ENCODE measurements at places on chromosomes 16 and 17.

DNA sequence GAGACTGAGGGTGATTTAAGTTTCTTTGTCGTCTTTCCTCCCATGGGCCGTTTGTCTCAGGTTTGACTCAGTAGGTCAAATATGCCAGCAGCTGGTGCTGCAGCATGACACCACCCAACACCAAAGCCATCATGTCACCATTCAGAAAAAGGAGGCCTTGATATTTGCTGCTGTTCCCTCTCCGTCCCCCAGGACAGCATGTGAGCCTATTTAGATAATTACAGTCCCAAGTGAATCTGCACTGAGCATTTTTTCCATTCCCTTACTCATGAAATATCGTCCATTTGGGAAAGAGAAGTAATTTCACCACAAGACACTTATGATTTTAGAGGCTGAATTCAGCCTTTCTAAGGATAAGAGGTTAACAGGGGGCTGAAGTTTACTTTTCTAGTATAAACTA, 62.2 kb upstream of the ADORA2B start:
- peak; percentile 20 for DNase-seq

DNA sequence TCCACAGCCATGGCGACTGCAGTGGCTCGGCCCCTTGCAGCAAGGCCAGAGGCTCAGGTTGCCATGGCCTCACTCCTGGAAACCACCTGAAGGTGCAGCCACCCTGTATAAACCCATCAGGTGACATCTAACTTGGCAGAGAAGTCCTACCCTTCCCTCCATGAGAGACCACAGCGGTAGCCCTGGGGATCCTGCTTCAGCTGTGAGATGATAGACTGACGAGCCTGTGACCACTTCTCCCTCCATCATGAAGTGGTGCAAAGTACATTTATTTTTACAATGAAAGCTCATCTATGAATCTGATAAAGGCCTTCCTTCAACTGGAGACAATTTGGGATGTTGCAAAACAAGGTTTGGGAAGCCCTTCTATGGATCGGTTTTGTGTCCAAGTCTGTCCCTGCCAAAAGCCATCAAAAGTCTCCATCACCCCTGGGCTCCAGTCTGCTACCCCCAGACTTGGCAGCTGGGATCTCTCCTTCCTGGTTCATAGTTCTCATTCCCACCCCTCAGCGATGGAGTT, 1.8 kb downstream of the ZACN start:
- DNase-seq = no peak

DNA sequence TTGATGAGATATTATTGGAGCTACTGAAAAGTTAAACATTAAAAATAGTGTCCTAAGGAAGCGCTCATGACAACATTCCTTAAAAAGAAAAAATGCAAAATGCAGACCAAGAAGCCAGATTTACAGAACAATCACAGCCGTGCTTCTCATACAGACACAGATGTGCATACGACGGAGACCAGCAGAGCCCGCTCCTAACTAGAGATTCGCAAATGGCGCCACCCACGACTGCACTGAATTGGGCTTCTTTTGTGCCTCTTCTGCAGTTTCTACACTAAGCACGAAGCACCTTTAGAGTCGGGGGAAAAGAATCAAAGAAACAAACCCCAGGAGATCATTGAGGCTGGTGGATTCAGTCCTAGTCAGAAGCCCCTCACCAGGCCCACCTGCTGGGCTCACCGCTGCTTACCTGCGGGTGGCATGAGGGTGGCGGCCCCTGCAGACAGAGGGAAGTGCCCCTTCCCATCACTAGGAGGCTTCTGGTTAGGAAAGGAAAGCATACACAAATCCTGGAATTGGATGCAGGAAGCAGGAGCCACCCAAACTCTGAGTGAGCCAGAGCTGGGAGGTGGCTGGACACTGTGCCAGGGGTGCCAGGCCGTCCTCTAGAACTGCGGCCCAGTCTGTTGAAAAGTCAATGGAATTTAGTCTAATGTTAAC, 64.9 kb upstream of the CHMP6 start:
- no peak for DNase-seq

GRCh38 chr17:12982224-12982623, 35.6 kb downstream of the ELAC2 start:
- DNase-seq = no peak

GRCh38 chr17:73437826-73438225, 126.0 kb upstream of the CDC42EP4 start:
- DNase-seq = no peak

DNA sequence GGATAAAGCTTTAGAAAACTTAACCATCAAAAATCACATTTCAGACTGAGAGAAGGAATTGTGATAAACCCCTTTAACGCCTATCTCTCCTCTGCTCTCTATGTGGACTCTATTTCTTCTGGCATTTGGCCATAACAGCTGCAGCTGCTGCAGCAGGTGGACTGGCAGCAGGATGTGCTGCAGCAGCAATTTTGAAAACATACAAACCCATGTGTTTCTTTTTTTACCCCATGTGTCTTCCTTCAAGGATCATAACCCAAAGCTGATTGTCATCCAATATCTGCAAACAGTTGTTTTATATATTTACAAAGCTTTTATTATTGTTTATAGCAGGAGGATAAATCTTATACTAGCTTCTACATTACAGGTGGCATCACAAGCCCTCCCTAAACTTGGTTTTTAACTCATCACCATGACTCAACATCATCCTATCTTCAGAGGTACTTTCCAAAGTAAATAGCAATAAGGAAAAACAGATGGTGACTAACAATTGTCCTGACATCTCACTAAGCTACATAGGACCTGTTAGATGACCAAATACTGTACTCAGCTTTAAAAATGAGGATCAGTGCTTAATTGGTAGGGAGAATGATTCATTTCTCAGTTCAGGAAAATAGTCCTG, 14.5 kb upstream of the KRTAP9-2 start:
- no peak for DNase-seq

DNA sequence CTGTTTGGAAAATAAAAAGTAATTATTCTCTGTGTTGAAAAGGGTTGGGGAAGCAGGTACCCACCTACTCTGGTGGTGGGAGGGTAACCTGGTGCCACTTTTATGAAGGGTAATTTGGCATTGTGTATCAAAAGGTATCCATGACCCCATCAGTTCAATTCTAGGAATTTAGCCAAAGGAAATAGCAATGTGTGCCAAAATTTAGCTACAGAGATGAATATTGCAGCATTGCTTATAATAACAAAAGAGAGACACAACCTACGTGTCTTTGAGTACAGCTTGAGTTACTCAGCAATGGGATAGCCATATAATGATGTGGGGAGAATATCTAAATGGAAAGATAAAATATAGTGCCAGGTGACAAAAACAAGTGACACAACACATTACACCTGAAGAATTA, 170.7 kb downstream of the NTN1 start:
- no peak for DNase-seq

- peak; percentile 45 for DNase-seq
These were observed 834 bp downstream of the FLYWCH1 start for GRCh38 chr16:2912330-2913199.

GRCh38 chr16:67549240-67549639, 13.1 kb upstream of the CTCF start:
- no peak for DNase-seq

- no peak for DNase-seq
These were observed 10.8 kb downstream of the ZNF750 start for GRCh38 chr17:82828875-82829487.

GRCh38 chr17:61815863-61816503, 47.3 kb downstream of the BRIP1 start:
- no peak for DNase-seq

- no peak for DNase-seq
These were observed 9.6 kb upstream of the UBE2I start for GRCh38 chr16:1299868-1300203.

DNA sequence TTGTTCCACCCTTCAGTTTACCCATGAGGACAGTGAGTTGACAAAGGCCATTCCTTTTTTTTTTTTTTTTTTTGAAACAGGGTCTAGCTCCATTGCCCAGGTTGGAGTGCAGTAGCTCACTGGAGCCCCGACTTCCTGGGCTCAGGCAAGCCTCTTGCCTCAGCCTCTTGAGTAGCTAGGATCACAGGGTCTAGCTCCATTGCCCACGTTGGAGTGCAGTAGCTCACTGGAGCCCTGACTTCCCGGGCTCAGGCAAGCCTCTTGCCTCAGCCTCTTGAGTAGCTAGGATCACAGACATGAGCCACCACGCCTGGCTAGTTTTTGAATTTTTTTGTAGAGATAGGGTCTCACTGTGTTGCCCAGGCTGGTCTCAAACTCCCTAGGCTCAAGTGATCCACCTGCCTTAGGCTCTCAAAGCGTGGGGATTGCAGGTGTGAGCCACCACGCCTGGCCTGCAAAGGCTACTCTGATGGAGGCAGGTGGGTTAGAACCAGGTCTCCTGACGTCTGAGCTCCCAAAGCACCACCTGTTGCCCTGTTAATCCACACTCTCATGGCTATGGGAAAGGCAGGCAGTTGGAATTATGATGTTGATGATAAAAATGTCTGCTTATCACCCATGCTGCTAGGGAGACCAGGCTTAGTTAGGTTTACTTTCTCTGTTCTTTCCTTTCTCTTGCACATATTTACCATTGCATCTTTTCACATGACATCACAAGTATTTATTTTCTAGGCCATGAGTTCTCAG, 65.2 kb downstream of the KSR1 start:
- no peak for DNase-seq

DNA sequence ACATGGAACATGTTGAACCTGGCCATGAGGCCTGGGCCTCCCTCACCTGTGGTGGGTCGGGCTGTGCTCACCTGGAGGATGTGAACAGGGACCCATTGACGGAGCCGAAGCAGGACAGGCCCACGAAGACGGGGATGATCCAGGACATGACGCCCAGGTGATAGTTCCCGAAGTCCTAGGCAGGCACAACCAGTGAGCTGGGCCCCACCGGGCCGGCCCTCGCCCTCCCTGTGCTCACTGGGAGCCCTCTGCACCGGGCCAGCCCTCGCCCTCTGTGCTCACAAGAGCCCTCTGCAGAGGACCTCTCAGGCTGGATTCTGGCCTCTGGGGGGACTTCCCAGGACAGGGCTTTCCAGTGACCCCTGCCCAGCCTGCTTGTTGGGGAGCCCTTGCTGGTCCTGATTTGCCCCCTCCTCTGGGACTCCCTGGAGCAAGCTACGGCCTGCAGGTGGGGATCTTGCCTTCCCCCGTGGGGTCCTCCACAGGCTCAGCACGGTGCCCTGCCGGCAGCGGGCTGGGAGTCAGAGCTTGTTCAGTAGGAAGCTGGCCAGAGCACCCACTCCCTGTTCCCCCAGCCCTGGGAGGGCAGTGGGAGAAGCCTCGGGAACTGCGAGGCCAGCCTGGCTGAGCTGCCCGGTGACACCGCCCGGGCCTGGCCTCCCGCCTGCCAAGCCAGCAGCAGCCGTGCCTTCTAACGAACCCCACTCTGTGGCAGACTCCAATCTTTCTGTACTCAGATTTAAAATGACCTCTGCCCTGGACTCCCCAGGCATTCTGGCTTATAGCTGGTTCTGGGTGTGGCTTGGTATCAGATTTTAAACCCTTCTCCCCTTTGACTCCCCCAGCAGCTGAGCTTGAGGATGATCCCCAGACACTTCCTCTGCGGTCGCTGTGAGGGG, 30.4 kb downstream of the SLC7A5 start:
- DNase-seq = no peak
